ENCODE measurements at places on chromosomes 1 and 21. TPM values are rescaled to one million over a fixed set of nuclear protein-coding genes. Genes with fewer than 3 reads are reported as not detected.

- no peak for DNase-seq
Observed at GRCh38 chr1:190436615-190437014, 41.0 kb downstream of the BRINP3 start.

DNA sequence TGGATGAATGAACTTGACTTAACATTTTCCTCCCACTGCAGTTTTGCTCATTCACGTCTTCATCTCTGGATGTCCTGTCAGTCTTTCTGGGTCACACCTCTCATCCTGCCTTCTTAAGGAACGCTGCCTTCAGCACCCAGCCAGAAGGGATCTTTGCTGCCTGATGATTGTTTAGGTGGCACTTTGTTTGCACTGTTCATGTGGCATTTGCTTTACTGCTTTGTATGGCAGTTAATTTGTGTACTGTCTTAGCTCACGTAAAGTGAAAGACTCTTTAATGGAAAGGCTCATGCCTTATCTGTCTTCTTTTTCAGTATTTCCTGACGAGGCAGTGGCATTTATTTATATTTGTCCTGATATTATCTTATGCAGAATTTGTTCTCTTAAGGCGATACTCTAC is 4.9 kb downstream of the MIA3 start:
- DNase-seq, result no peak

DNA sequence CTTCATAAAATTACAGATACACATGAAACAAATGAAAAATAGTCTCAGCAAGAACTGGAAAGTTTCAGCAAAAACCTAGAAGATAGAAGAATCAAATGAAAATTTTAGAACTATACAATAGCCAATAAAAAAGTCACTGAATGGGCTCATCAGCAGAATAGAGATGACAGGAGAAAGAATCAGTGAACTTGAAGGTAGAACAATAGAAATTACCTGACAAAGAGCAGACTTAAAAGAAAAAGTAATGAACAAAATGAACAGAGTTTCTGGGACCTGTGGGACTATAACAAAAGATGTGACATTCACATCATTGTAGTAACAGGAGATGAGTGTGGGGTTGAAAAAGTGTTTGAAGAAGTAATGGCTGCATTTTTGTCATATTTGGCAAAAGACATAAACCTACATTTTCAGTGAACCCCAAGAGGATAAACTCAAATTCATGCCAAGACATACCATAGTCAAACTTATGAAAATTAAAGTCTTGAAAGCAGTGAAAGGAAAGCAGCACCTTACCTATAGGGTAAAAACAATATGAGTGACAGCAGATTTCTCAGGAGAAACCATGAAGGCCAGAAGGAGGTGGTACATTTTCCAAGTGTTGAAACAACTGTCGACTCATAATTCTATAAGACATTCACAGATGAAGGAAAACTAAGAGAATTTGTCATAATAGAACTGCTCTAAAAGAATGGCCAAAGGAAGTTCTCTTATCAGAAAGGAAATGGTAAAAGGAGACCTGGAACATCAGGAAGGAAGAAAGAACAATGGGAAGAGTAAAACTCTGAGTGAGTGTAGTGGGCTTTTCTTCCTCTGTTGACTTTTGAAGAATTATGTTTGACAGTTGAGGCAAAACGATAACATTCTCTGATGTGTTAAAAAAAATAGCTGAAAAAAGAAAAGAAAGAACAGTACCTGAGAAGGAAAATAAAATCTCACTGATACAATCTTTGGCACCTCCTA is 23.5 kb downstream of the NTPCR start:
- no peak for DNase-seq

Gene PLPPR4
- 23.8 TPM for total RNA-seq

Gene ARHGAP30
- 2.9 TPM for total RNA-seq

- no peak for DNase-seq
Observed at GRCh38 chr1:89697383-89697782, 64.5 kb downstream of the LRRC8C start.

GRCh38 chr1:246308533-246309075 is 198.5 kb downstream of the SMYD3 start:
- no peak for DNase-seq

GRCh38 chr1:155198547-155198906 is 9.2 kb downstream of the THBS3 start:
- no peak for DNase-seq

Gene TAF5L
- 18.1 TPM for total RNA-seq

GRCh38 chr1:154774175-154774855 is 95.8 kb downstream of the KCNN3 start:
- no peak for DNase-seq

DNA sequence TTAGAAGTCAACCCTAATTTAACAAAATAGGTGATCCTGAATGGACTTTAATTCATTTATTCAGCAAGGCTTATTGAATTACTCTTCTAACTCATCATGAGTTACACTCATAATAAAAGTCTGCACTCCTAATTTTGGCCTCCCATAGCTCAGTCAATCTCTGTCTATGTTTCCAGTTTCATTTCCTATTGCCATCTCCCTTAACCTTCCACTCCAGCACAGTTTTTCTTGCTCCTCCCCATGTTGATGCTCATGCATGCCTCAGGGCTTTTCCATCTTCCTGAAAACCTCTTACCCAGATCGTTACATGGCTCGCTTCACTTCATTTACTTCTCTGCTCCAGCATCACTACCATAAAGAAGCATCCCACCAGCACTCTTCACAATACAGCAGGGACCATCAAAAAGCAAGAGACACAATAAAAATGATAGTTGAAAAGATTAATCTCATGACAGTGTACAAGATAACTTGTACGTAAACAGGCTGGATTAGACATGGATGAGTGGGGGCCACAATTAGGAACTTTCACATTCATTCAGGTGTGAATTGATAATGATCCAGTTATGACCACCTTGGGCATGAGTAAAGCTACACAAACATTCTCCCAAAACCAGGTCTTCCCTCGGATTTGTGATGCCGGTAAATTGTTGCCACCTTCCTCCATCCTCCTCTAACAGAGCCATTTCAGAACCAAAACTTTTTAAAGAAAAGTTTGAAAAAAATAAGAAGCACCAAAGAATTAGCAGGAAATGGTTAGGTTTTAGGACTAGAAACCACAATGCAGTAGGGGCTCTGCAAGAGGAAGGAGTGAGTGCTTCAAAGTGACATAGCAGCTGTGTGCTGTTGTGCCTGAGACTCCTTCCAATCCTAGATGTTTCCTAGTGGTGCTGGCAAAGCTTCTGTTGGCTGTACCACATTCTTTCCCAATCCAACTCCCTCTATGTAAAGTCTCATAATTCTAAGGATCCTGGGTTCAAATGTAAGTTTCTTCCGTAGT is 89.8 kb downstream of the OLFML2B start:
- DNase-seq, result no peak

- DNase-seq, result no peak
Observed at GRCh38 chr1:143553627-143554026, 418.2 kb downstream of the FAM72C start.

DNA sequence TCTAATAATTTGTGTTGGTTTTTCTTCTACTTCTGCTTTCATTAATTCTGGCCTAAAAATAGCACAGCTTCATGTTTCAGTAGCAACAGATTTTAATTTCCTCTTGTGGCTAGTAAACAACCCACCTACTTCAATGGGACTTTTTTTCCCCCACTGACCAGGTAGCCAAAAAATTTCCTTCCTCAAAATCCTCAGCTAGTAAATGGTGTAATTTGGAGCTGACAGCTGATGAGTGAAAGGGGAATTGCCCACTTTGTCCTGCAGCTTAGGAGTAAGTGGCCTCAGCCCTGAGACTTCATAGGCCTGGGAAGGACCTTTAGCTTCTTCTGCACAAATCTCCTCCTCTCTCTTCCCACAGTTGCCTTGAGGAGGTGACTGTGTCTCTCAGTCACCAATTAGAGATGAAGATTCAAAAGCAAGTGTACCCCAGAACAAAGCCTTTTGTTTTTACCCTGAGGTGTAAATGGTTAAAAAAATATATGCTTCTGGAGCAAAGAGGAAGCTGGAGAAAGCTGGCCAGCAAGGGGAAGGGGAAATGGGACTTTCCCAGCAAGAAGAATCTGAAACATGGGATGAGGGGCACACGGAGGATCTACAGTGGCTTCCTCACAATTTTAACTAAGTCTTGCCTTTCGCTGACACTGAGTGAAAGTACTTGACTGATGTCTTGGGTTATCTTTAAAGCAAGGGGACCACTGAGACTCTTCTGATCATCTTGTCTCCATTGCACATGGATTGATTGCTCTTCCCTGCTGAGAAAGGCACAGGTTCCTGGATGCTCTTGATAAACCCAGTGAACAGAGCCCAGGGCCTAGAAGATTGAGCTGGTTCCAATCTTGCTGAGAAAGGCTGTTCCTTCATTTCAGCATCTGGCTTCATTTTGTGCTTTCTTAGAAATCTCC is 35.8 kb upstream of the VCAM1 start:
- no peak for DNase-seq

- no peak for DNase-seq
Observed at GRCh38 chr1:22338071-22338765, 113.4 kb upstream of the ZBTB40 start.

Gene AK4
- total RNA-seq, result 12.5 TPM

Gene KCNJ10
- 0.26 TPM for total RNA-seq

- DNase-seq, result no peak
Observed at GRCh38 chr1:115134231-115134630, 44.9 kb upstream of the TSPAN2 start.

Gene CADM3
- 8.7 TPM for total RNA-seq

- DNase-seq, result no peak
Observed at GRCh38 chr1:201119206-201120197, 7.3 kb upstream of the CACNA1S start.

GRCh38 chr1:159492575-159493323 is 43.1 kb downstream of the OR10J5 start:
- no peak for DNase-seq
